ENCODE measurements at places on chromosomes 2 and 18.

DNA sequence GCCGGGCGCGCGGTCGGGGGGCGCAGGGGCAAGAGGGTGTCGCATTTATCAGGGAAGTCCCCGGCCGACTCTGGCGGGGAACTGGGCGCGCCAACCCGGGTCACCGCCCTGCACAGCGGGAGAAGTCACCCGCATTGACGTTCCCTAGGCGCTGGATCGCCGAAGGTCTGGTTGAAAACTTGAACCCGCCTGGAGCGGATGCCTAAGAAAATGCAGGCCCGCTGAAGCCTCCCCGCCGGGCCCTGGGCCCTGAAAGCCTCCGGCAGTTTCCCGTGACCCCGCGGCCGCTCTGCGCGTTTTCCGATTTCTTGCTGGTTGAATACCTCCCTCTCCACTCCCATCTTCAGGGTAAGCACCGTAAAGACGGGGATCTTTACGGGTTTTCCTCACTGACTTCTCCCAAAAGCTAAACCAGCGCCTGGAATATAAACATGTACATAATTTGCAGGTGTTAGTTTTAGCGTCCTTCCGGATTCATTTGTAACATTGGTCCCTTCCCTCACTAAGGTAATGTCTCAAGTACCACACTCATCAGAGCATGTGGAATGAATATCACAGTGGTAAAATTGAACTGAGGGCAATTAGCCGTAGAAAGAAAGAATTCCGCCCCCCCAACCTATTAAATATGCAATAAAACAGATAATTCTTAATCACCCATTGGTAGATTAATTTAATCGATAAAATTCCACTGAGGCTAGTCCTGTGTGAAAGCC lies 675 bp upstream of the SPIRE1 start:
- peak; percentile 30 for DNase-seq

- no peak for DNase-seq
Observed at GRCh38 chr2:25804338-25804737, 73.9 kb downstream of the ASXL2 start.

DNA sequence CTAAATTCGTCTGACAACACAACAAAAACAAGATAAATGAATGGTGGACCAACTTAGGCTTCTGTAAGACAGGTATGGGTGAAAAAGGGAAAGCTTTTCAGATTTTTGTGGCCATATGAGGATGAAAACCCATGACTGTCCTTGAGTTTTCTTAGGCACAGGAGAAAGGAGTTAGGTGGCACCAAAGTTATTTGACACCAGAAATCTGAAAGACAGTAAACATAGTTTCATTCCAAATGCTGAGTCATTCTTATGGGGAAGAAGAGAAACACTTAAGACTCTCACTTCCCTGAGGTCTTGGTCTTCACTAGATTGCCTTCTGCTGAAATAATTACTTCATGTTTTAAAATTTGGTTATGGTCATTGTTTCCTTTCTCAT lies 5.2 kb upstream of the GPD2 start:
- DNase-seq: peak; percentile 60

DNA sequence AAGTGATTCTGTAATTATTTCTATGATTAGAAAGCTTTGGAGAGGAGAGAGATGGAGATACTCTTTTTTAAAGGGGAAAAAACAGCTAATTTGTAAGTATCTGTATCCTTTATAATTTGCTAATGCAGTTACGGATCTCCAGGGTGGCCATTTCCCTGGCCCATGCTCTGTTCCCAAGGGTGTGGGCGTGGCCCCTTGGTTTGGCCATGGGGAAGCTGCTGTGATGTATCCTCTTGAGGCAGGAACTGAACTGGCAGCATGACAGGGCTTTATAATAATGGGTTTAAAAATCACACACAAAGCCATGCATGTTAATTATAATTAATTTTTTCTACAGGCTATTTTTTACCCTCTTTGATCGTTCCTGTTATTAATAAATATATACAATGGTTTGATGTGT lies 27.0 kb downstream of the TRAPPC12 start:
- no peak for DNase-seq

DNA sequence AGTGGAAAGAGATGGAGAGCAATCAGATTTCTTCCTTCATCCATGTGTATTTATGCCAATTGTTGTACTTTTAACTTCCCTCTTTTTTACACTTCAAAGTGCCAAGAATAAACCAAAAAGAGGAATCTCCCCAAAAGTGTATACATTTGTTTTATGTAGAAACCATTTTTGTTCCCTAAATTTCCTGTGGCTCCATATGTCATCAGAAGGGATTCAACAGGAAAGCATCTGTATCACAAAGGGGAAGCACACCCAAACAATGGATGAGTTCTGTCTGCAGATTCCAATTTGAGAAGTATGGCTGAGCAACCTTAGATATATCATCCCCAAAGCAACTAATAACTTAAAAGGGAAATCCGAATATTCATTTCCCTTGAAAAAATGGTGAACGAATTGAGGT lies 275.0 kb downstream of the MREG start:
- no peak for DNase-seq

DNA sequence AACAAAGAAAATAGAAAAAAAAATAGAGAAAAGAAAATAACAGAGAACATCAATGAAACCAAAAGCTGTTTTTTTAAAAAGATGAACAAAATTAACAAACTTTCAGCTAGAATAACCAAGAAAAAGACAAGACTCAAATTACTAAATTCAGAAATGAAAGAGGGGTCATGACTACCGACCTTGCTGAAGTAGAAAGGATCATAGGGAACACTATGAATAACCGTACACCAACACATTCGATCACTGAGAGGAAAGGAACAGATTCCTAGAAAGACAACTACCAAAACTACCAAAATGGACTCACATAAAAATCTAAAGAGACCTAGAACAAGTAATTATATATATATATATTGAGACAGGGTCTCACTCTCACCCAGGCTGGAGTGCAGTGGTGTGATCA lies 37.4 kb upstream of the DTNB start:
- DNase-seq: no peak

DNA sequence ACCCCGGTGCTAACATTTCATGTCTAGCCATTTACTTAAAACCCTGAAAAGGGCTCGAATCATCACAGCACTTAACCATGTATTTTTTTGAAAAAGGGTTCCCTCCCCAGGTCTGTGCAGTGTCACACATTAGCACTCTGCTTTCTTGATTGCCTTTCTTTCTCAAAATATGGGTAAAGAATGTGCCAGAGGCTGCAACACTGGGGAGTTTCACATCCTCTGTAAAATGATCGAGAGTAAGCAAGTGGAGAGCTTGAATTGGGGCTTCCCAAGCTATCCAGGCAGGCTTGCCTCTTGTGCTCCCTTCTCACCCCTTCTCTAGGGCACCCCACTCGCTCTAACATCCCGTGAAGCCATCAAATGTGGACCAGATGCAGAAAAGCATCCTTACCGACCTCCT lies 177.0 kb upstream of the CCDC68 start:
- no peak for DNase-seq

DNA sequence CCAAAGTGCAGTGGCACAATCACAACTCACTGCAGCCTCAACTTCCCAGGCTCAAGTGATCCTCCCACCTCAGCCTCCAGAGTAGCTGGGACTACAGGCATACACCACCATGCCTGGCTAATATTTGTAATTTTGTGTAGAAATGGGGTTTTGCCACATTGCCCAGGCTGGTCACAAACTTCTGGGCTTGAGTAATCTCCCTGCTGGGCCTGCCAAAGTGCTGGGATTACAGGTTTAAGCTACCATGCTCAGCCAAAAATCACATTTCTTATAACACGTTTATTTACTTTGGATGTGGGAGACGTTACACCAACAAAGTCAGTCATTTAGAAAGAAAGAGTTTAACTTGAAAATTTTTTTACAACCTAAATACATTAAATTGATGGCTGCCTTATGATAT lies 209.0 kb upstream of the VWC2L start:
- DNase-seq: no peak

DNA sequence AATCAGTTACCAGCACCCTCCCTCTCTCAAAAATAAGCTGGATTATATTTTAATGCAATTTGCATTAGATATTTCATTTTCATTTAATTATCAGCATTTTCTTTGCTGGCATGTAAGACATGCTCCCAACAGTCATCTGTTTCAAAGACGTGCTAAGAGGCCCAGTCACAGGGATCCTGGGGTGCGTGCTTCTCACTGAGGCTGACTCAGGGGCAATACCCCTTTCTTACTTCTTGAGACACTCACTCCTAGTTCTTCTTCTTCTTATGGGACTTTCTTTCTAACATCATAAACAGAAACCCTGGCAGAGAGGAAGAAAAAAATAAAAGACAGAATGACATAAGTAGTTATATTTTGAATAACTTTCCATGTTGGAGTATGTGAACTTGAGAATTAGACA lies 372.1 kb upstream of the MEX3C start:
- DNase-seq: no peak

DNA sequence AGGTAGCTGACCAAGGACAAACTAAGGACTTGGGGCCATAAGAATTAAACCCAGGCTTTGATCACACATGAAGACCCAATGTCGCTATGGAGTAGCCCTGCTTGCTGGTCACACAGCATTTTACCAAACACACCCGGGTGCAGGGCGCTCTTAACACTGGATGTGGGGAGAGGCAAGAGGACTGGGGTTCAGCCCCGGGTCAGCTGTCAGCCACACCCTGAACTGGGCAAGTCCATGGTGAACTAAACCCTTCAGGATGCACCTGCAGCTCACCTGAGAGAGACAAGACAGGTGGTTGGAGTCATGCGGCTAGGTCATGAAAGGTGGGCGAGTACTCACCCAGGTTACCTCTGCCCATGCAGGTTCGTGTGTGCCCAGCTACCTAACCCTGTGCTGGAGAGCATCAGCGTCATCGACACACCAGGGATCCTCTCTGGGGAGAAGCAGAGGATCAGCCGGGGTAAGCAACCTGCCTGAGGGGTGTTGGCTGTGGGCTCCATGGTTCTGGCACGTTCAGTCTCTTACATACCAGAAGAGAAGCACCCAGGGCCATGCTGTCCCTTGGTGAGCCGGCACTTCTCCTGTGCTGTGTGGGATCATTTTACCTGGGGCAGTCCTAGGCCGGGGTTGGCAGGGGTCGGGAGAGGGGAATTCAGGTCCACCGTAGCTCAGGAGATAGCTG lies 15.2 kb downstream of the EHD3 start:
- no peak for DNase-seq

GRCh38 chr18:25352629-25353005 lies 651 bp upstream of the ZNF521 start:
- no peak for DNase-seq

GRCh38 chr2:26764078-26764887 lies at the start of gene SLC35F6:
Gene SLC35F6, plus strand, starts transcription at chr2:26764284. Its CDS starts 66 bp downstream, at chr2:26764350.
- DNase-seq: peak; percentile 82

GRCh38 chr2:68556381-68556780 lies 87.0 kb upstream of the PROKR1 start:
- DNase-seq: no peak

GRCh38 chr18:25244924-25245698 lies 106.9 kb downstream of the ZNF521 start:
- peak; percentile 37 for DNase-seq

DNA sequence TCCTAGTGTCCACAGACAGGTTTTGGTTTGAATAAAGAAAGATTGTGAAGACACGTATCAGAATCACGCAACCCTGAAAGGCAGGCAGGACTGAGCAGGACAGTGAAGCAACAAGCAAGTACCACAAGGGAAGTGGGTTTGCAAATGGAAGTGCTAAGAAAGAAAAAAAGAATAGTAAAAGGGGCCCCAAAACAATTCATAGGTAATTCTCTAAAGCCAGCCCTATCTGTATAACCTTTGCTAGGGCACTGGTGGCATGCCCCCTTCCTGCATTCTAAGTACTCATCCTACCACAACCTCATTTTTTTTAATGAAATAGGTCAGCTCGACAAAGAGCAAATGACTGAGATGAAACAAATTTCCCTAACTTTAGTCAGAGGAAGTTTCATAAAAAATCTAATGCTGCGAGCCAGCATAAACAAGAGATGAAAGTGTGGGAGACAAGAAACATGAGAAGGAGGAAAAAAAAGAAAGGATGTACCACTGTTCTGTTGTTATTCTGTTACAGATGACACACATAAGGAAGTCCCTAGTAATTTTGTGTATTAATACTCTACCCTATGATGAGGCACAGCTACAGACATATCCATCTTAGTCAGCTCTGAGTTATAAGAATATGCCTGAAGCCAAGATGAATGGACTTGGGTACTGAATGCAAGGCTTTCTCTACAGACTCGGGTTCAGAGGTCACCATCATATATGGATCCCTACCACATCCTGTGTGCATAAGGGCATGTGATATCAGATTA lies 32.2 kb downstream of the IKZF2 start:
- peak; percentile 33 for DNase-seq

DNA sequence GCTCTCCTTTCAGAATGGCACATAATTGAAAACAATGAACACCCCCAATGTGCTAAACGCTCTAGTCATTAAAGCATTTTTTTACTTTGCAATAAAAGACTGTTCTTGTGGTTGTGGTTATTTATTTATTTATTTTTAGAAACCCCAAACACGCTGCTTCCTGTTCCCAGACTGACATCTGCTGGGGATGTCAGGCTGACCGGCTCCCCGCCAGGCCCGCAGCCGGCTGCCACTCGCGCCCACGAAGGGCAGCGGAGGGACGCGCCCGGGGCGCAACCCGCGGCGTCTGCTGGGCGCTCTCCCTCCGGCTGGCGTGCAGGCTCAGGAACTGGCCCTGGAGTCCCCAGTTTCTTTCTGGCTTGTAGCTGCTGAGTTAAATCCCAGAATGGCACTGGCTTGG lies 83.1 kb upstream of the SP3 start:
- no peak for DNase-seq

DNA sequence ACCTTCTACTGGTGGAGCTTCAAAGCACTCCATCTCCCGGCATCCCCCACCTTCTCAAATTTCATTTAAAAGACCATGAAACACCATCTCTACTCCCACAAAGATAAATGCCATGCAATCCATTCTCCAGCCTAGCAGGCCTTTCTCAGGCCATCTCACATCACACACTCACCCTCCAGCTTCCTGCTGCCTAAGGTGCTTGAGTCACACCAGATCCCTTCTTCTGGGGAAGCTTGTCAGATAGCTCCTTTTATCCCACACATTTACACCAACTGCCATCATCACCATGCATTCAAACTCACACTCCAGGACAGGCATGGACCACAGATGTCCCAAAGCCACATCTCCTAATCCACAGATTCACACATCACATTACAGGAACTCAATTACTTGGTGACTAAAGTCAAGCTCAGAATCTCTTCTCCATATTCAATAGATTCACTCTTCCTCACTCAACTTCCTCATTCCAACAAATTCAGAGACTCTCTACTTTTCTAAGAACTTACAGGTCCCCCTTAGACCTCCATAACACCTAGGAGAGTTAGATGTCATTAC lies 292.5 kb downstream of the TNS1 start:
- DNase-seq: peak; percentile 90

Measured in fibroblast of skin of abdomen (primary cell).